ENCODE measurements at places on chromosomes 5 and 9. TPM values are rescaled to one million over a fixed set of nuclear protein-coding genes. Genes with fewer than 3 reads are reported as not detected.

Gene ELOVL7
- 12.0 TPM for polyA plus RNA-seq

Gene ADAMTSL2
- not detected for polyA plus RNA-seq

GRCh38 chr5:126234563-126235195, 188.5 kb upstream of the GRAMD2B start:
- H3K27me3 ChIP-seq = no peaks in the 10 kb centered on the region
- DNase-seq = no peak
- no peaks in the 10 kb centered on the region for H3K4me1 ChIP-seq

DNA sequence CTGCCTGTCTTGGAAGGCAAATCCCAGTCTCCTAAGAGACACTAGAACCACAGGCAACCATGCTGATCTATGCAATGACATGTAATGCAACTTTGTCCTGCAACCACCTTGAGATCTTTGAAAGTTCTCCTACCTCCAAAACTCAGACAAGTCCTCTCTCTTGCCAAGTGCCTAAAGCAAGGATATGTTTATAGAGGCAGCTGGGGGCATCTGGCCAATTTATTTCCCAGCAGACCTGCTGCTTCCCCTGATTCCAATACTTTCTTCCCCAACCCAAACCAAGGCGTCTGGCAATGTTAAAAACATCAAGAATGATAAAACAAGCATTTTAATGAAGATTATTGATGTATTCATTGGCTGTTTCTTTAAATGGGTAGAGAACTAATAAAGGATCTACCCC, 138.4 kb downstream of the DOCK8 start:
- H3K36me3 ChIP-seq = no peaks in the 10 kb centered on the region
- H3K27me3 ChIP-seq = no peaks in the 10 kb centered on the region
- H3K4me3 ChIP-seq = no peak overlapping the region
- no peak overlapping the region for H3K27ac ChIP-seq

DNA sequence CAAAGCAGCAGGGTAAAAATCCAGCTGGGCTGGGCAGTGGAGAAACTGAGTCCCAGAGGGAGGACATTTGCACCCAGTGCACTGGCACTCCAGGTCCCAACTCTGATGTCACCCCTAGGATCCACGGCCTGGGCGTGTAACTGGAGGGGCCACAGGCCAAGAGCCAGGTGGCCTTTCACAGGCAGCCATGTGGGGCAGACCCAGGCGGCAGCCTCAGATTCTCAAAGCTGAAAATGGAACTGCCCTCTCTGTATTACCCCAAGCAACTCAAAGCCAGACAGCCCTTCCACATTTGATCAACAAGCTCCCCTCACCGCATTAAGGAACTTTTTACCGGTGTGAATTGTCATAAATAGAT, 46.7 kb downstream of the RASGEF1C start:
- H3K36me3 ChIP-seq = no peaks in the 10 kb centered on the region
- no peak for DNase-seq
- H3K4me3 ChIP-seq = no peak overlapping the region
- H3K27ac ChIP-seq = no peak overlapping the region
- H3K4me1 ChIP-seq = no peaks in the 10 kb centered on the region

DNA sequence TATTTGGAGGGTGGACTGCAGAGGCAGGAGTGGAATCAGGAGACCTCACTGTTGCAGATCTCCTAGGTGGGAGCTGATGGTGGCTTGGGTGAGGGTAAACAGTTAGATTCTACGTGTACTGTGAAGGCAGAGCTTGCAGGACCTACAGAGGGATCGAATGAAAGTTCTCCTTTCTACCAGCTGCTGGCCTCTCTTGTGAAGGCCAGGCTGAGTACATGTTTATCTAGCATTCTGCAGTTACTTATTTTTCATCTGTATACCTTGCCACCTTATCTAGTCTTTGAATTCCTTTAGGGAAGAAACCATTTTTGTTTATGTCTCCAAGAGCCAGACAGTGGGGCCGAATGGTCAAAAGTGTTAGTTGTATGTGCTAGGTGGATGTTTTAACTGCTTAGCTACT, 57.6 kb downstream of the PTTG1 start:
- H3K36me3 ChIP-seq = no peaks in the 10 kb centered on the region
- no peaks in the 10 kb centered on the region for H3K27me3 ChIP-seq
- H3K4me1 ChIP-seq = peaks cover 6% of the 10 kb centered on the region

GRCh38 chr5:40812125-40812524, 14.0 kb upstream of the PRKAA1 start:
- DNase-seq = no peak
- no peak overlapping the region for H3K4me3 ChIP-seq
- H3K27ac ChIP-seq = no peak overlapping the region

- no peaks in the 10 kb centered on the region for H3K4me1 ChIP-seq
- H3K36me3 ChIP-seq = peaks cover 4% of the 10 kb centered on the region
- H3K27ac ChIP-seq = no peak overlapping the region
- H3K27me3 ChIP-seq = no peaks in the 10 kb centered on the region
Observed at GRCh38 chr9:100011062-100011681, 87.6 kb downstream of the ERP44 start.

DNA sequence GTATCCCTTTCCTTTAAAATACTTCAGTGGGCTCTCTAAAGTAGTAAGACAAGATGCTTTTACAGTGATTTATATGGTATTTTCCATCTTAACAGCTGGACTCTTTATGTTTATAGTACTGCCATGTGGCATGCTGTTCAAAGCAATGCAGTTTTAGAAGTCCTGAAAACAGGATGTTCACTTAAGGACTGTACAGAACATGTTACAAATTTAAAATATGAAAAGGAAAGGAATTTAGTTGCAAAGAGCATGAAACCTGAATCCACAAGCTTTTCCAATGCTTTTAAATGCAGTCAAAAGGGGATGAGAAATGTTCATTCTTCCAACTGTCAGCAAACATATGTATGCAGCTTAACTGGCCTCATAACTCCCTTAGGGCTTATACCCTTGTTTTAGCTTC, 580.2 kb downstream of the EFNA5 start:
- H3K4me1 ChIP-seq = no peaks in the 10 kb centered on the region
- no peaks in the 10 kb centered on the region for H3K27me3 ChIP-seq
- H3K27ac ChIP-seq = no peak overlapping the region
- H3K4me3 ChIP-seq = no peak overlapping the region

GRCh38 chr9:80231318-80232236, 659.8 kb downstream of the TLE4 start:
- H3K27me3 ChIP-seq = no peaks in the 10 kb centered on the region
- no peaks in the 10 kb centered on the region for H3K36me3 ChIP-seq
- H3K4me3 ChIP-seq = no peak overlapping the region
- DNase-seq = no peak
- H3K27ac ChIP-seq = no peak overlapping the region
